Activated naive CD4-positive, alpha-beta T cell treated with anti-CD3 and anti-CD28 coated beads for 36 hours (primary cell): ENCODE measurements at places on chromosomes 2 and 18. TPM values are rescaled to one million over a fixed set of nuclear protein-coding genes. Genes with fewer than 3 reads are reported as not detected.

CDKL4 gene
- not detected for total RNA-seq

KIAA2012 gene
- total RNA-seq: not detected

- no peak for DNase-seq
Observed at GRCh38 chr2:54479424-54479823, 23.3 kb downstream of the SPTBN1 start.

DNA sequence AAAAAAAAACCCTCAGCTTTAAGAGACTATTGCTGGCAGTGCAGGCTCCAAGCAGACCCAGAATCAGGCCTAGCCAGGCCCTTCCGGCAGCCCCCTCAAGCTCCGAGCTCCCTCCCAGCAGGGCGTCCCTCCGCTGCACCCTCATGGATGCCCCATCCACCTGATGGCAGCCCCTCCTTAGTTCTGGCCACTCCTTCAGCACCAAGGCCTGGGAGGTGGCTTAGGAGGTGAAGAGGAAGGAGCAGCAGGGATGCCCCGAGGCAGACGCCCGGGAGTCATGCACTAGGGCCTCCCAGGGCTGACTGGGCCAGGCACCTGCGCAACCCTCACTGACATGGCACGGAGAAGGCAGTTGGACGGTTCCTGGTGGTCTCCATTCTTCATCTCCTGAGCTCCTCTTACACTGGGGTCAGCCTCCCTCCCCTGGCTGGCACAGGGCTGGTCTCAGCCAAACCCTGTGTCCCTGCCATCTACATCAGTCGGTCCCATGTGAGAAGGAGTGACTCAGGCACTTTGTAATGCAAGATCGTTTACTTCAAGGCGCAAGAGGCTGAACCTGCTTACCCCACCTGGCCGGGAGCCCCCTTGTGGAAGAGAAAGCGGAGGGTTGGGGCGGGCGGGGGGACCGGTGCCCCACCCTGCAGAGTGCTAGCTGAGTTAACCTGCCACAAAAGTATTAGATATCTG is 53.5 kb upstream of the ID2 start:
- no peak for DNase-seq

DNA sequence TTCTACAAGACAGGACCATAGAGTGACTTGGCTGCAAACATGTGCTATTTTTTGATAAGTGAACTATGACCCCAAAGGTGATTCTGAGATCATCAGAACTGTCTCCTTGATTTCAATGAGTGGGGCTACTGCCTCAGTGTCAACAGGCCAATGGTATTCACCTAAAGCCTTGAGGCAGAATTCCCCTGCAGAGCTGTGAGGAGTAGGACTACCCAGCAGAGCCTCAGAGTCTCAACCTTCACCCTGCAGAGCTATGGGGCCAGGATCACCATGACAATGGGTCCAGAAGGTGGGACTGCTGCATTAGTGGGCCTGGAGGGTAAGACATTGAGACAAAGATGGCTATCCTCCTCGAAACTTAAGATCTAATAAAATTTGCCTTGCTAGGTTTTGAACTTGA is 1668.2 kb upstream of the SLC39A10 start:
- DNase-seq: no peak

GRCh38 chr18:45522371-45522770 is 92.9 kb upstream of the SLC14A2 start:
- no peak for DNase-seq
